ENCODE measurements at places on chromosomes 3 and 15.

DNA sequence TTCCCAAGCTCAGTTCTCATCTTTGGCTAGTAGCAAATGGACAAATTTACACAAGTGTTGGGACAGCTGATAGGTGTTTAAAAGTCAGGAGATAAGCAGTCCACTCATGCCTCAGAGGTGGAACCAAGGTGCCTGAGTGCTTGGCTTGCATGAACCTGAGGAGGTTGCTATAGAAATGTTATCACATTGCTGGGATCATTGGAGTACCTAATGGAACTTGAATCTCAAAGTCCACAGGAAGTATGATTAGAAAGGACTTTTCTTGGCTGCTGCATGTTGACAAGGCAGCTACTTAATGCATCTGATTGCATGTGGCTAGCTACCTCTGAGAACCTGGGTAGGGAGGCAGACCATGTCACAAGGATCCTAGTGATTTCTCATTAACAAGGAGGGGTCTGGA is 39.5 kb upstream of the C3orf80 start:
- DNase-seq = no peak

- DNase-seq = no peak
Observed at GRCh38 chr15:74869726-74870407, 3.3 kb downstream of the SCAMP2 start.

GRCh38 chr15:63491979-63492378 is 12.4 kb upstream of the USP3 start:
- no peak for DNase-seq

GRCh38 chr3:170680593-170680992 is 94.7 kb upstream of the SLC7A14 start:
- DNase-seq = no peak

- no peak for DNase-seq
Observed at GRCh38 chr3:69763458-69763857, 24.2 kb downstream of the MITF start.

DNA sequence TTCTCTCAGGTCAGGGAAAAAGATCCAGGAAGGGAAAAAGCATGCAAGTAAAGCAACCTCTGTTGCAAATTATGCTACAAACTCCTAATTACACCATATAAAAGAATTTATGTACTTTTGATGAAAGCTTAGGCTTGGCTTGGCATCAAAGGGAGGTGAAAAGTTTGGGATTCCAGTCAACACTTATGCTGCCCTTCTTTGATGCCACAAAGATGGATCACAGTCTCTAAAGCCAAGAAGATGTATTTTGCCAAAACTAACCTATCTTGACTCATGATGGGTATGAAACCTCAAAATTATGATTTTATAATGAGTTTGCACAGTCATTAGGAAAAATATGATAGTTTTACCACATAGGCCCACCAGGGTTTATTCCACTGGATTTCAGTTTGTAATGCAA is 101.0 kb upstream of the CCDC80 start:
- no peak for DNase-seq

DNA sequence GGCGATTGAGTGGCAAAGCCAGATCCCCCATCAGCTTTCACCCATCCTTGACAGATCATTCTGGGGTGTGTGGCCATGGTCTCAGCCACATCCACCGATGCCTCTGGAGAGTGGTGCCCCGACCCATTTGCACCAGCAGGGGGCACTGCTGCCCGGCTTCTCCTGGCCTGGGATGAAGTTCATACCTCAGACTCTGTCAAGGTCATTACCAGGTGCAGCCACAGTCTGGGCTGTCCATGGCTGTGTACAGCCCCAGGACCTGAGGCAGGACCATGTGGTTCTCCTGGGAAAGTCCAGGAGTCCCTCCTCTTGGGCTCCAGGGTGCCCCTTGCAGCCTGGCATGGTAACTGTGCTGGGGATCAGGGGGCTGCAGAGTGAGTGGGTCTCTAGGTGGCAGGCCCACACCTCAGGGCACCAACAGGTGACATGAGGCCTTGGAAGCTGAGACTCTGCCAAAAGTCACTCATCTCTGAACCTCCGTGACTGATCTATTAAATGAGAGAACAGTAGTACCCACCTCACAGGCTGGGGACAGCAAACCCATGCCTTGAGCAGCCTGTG is 67.2 kb downstream of the CACNA2D2 start:
- no peak for DNase-seq

All from NCI-H1436 treated with DMSO at 0.1 percent for 48 hours (cell line).